AG04450 (cell line): ENCODE measurements at places on chromosomes 3 and 15.

DNA sequence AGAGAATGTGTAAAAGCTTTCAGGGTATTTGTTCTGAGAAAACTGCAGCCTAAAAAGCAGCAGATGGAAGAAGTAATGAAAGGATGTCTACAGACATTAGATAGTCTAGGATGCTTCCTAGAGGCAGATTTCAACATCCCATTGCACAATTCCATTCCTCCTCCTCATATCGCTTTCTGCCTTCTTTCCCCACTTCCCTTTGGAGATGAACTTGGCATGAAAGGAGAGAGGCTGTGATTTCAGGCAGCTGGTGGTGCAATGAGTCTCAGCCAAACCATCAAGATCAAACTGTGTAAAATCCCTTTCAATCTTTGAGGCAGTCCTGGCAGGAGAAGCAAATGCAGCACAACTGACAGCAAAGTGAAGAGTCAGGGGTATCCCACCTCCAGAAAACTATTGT lies 438.7 kb upstream of the KCNMB2 start:
- DNase-seq = peak; percentile 82

DNA sequence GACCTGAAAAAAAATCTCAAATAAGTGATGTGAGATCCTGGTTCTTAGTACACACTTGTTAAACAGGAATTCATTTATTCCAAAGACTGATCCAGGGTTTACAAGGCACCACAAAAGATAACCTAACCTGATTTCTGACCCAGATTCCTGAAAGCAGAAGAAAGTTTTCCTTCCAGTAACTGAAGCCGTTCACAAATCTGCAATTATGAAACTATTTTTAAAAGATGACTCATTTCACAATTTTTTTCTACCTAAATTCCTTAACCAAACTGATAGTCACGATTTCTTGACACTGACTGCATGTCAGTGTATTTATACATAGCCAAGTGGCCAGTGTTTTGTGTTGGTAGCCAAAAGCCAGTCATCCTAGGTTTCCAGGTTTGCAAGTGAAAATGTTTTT lies 17.1 kb downstream of the SLC9A9 start:
- DNase-seq = no peak

DNA sequence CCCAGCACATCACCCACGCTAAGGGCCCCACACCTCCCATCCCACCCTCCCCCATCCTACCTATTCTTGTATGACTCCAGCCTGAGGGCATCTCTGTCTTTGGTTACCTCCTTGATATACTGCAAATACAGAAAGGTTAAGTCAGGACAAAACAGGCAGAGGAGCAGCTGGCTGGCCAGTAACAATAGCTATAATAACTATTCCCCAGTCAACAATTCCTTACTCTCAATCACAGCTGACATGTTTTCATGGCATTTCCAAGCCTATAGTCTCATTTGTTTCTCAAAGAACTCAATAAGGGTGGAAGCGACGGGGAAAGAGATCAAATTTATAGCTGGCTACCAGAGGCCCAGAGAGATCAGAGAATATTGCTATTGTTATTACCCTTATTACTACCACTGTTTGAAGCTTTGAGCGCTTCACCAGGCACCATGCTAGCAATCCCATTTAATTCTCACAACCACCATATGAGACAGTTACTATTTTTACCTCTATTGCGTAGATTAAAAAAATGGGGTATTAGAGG lies 93.0 kb upstream of the C2CD4B start:
- no peak for DNase-seq

DNA sequence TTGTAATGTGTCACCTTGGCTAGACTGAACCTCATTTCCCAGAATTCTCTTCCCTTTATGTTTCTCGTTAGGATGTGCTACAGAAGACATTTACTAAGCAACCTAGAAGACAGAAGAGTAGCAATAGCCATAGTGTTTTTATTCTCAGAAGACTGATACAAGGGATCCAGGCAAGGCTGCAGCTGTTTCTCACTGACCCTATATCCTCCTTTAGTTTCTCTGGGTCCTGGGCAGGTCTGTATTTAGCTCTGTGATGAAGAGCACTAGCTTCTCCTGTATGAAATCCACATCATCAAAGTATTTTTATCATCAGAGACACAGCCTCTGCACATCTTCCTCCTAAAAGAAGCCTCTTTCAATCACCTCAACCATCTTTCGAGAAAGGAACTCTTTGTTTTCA lies 72.5 kb downstream of the SUMF1 start:
- no peak for DNase-seq

DNA sequence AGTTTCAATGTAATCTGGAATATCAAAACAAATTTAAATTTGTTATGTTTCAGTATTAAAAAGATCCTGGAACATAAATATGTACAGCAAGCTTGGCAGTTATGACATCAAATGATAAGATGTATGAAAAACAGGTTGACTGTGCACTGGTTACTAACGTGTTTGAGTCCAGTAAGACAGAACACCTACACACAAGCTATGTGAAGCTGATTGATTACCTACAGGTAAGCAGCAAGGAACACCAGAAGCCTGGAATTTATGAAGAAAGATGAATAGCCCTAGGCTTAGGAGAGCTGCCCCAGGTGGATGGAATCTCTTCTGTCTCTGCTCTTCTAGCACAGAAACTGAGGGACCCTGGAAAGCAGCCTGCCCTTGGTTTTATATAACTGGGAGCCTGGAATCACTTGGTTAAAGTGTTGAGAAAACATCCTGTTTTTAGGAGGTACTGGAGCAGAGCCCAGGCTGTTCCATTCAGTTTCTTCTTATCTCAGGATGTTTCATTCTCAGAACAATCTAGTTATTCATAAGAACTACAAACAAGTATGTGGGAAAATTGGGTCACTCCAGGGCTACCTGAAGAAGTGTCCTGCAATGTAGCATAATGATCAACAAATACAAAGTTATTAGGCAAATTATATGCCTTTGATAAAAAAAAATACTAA lies 36.3 kb downstream of the SLITRK3 start:
- DNase-seq = no peak

DNA sequence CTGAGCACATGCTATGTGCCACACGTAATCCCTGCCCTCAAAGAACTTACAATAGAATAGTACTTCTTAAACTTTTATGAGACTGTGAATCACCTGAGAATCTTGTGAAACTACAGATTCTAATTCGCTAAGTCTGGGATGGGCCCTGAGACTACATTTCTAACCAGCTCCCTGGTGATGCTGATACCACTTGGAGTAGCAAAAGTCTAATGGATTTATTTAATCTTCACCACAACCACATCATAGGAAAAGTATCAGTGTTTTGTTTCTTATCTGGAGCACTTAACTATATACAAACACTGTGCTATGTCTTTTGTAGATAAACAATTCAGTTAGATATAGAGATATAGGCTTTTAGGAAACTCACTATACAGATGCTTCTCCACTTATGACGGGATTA lies 23.8 kb upstream of the TCF12 start:
- DNase-seq = no peak

GRCh38 chr3:138460536-138461205 lies 26.3 kb downstream of the ESYT3 start:
- DNase-seq = no peak

- no peak for DNase-seq
Measured at GRCh38 chr15:41794081-41794480, 19.8 kb downstream of the MAPKBP1 start.

- DNase-seq = no peak
Measured at GRCh38 chr3:150334974-150335373, 73.1 kb upstream of the TSC22D2 start.

GRCh38 chr3:137207616-137208015 lies 249.8 kb downstream of the IL20RB start:
- no peak for DNase-seq

GRCh38 chr3:125220183-125220582 lies 7.6 kb upstream of the SLC12A8 start:
- DNase-seq = no peak

DNA sequence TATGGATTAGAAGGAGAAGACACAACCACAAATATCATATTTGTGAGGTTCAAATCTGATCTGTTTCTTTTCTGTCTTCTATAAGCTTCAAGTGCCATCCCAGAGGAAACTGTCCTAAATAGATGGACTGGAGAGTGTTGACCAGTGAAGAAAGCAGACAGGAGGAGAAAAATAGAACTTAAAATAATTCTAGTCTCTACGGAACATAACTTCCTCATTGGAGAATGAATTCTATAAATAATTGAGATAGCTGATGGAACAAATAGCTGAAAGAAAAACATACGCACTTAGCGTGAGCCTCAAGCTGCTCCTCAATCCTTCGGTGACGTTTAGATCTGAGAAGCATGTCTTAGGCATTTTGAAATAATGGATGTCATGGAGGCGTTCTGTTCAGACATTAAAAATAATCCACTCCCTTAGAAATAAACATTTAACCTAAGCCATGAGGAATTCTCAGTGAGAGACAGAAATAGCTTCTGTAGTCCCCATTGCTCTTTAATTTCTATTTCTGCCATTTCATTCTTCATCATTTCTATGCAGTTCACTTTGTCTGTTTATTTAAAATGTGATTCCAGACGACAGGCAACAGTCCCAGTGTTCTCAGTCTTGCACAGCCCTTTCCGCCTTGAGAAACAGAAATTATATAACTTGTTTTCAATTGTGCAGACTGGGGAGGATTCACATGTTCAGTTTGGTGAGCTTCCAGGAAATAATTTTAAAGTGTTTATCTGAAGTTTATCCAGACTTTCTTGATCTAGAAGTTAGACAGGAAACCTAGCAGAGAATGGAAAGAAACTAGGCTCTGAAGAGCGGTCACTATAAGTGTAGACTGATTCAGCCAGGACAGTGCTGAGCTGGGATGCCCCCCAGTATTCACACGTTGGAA lies 97.3 kb downstream of the NR1D2 start:
- no peak for DNase-seq

- DNase-seq = no peak
Measured at GRCh38 chr3:152835601-152836102, 721 bp downstream of the P2RY1 start.

DNA sequence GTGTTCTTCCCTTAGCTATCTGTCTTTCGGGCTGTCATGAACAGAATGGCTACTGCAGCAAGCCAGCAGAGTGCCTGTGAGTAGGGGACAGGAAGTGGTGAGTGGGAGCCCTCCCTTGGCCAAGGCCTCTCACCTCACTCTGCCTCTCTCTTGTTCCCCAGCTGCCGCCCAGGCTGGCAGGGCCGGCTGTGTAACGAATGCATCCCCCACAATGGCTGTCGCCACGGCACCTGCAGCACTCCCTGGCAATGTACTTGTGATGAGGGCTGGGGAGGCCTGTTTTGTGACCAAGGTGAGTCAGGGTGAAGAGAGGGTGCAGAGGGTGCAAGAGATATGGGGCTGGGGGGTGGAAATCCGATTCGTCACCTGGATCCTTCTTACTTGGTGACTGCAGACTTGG lies 3.0 kb downstream of the DLL4 start:
- DNase-seq = no peak

DNA sequence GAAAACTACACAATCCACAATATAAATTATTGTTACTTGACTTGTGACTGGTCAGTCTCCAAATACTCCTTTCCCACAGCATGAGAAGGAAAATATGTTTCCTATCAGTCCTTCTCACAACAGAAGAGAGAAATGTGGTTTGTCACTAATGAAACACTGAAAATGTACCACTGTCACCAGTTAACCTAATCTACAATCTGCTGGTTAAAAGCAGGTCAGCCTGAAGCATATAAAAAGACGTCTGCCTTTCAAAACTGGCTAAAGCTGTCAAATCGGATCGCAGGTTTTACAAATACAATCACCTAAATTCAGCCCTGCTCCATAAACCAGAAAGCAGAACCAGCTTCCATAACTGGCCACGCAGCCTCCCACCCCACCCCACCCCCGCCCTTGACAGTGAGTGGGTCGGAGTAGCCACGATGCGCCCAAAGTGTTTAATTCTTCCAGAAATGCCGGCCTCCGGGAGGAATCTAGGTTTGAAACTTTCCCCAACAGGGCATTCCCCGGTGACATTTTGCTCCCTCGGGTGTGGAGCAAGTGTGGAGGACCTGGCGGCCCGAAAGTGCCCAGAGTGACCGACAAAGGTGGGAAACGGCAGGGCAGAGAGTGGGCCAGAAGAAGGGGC lies 682 bp downstream of the ETFA start:
- no peak for DNase-seq

- no peak for DNase-seq
Measured at GRCh38 chr15:47945872-47946650, 174.7 kb upstream of the SLC24A5 start.

GRCh38 chr15:89442155-89442554 lies 54.2 kb downstream of the RHCG start:
- DNase-seq = no peak

DNA sequence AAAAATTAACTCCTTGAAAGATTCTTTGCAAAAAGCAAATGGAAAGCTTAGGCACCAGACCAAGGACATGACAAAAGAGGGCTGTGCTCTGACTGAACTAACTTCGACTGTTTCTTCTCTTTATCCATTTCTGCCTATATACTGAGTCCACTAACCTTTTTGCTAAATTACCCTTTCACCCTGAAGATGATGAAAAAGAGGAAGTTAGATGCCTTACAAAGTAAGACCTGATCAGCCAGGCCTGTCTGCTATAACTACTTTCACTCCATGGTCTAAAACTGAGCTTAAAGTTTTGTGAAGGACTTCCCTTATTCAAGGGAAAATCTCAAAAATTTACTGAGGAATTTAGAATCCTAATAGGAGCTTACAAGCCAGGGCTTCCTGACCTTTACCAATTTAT lies 6.2 kb upstream of the IGSF10 start:
- DNase-seq = no peak

DNA sequence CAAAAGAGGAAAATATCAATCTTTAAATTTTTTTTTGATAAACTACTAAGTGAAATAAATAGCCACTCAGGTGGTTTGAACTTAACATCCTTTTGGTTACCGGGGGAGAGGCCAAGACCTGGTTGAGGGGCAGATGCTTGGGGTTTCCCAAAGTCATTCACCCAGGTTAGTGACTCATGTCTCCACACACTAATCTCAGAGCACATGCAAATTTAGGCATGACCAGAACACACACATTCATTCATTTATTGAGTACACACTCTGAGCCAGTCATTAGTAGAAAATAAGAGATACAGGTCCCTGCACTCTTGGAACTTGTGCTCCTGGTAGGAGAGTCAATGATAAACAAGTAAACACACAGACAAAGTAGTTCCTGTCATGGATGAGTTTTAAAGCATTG lies 7.3 kb downstream of the ILDR1 start:
- DNase-seq = no peak

GRCh38 chr3:142523921-142524566 lies 54.5 kb downstream of the ATR start:
- DNase-seq = no peak
